Right atrium auricular region (tissue), 2 donors: ENCODE measurements at places on chromosomes 1 and 21. TPM values are rescaled to one million over a fixed set of nuclear protein-coding genes. Genes with fewer than 3 reads are reported as not detected.

The PADI2 gene
- 0.63 TPM for total RNA-seq

DNA sequence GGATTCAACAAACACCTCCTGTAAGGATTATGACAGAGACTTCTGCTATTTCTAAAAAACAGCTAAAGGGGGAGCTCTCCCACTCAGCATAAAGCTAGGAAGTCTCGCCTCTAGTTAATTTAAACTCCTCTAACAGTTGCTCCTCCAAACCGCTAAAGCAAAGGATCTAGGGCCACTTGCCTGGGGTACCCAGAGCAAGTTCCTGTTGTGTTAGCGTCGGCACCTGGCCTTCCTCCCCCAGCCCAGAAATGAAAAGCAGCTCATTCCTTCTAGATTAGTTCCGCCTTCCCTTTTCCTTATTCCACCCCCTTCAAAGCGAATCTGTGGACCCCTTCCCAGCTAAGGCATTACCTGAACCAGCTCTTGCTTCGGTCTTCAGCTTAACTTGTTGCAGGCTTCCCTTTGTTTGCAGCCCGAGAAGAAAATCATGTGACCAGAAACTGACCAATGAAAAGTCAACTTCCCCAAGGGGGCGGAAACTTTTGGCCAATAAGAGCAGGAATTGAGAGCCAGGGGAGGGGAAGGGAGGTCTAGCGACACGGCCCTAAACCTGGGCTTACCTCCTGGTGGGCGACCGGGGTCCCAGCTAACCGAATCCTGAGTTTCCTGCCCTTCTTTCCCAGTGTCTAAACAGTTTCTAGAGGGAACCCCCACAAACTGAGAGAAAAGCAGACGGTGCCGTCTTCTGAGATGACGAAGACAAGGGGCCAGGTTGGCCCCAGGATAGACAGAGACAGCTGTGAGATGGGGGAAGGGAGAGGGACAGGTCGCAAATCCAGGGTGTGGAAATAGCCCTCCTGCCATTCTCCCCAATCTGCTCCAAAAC is at the start of gene PBXIP1:
PBXIP1 (minus strand) TSS at position 382 of the 826 bp plus-strand sequence. CDS start 2,378 bp downstream, outside the sequence.
- H3K27me3 ChIP-seq, result no peaks in the 10 kb centered on the region
- peak; percentile 89 for DNase-seq
- no peaks in the 10 kb centered on the region for H3K4me1 ChIP-seq
- peak within 1 kb of the TSS; percentile 73 for H3K27ac ChIP-seq
- H3K4me3 ChIP-seq, result peak within 1 kb of the TSS; percentile 60
- peaks cover 21% of the 10 kb centered on the region for H3K36me3 ChIP-seq

- H3K36me3 ChIP-seq, result no peaks in the 10 kb centered on the region
- H3K4me1 ChIP-seq, result no peaks in the 10 kb centered on the region
- H3K4me3 ChIP-seq, result no peak overlapping the region
Measured at GRCh38 chr1:119743776-119744597, 24.7 kb downstream of the HMGCS2 start.

DNA sequence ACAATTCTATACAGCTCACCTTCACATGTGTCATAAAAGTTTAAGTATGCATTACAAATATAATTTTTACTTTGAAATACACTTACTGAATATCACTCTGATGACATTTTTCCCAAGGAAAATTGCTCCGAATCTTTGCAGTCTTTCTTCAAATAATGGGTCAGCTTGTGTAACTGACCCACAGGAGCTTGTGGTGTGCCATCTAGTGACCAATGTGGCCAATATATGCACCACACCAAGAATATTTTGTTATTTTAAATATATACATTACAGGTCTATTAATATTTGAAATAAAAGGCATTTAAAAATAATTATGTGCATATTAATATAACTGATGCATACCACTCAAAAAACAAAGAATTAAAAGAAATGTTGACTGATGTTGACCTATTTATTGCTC is 271.4 kb downstream of the TBX15 start:
- no peaks in the 10 kb centered on the region for H3K27me3 ChIP-seq
- no peak overlapping the region for H3K27ac ChIP-seq
- H3K4me1 ChIP-seq, result no peaks in the 10 kb centered on the region
- DNase-seq, result no peak
- no peak overlapping the region for H3K4me3 ChIP-seq
